ENCODE measurements at places on chromosomes 13 and 19.

- DNase-seq: no peak
Observed at GRCh38 chr13:49459580-49459979, 15.5 kb downstream of the SETDB2 start.

DNA sequence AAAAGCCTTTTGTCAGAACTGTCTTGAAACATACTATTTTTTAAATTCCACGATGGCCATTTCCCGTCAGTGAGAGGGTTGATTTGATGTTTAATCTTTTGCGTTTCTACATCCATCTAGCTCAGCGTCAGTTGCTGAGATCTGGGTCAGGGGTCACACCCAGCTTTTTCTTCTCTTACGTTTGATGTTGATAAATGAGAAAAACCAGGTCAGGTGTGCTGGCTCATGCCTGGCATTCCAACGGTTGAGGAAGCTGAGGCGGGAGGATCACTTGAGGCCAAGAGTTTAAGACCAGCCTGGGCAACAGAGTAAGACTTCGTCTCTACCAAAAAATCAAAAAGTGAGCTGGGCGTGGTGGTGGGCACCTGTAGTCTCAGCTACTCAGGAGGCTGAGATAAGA, 168.9 kb downstream of the PTPRS start:
- peak; percentile 35 for DNase-seq

DNA sequence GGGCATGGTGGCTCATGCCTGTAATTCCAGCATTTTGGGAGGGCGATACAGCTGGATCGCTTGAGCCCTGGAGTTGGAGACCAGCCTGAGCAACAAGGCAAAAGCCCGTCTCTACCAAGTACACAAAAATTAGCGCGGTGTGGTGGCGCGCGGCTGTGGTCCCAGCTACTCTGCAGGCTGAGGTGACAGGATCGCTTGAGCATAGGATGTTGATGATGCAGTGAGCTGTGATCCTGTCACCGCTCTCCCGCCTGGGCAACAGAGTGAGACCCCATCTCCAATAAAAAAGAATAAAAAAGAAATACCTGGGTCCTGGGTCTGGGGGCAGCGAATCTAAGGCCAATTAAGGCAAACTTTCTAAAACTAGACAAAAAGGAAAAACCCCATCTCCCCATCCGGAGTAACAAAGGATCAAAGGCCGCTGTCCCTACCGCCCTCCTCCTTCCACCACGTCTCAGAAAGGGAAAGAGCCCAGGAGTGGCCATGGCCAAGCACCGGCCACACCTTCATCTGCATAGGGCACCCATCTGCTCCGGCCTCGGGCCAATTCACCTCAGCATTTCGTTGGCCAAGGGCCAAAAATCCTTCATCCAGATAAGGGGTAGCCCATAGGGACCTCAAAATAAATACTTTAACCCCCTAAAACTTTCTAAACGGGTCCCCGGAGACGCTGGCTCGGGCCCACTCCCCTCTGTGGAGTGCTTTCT, 851 bp downstream of the ZNF320 start:
- peak; percentile 30 for DNase-seq

GRCh38 chr13:46554951-46555350, 2.0 kb downstream of the LRCH1 start:
- no peak for DNase-seq

DNA sequence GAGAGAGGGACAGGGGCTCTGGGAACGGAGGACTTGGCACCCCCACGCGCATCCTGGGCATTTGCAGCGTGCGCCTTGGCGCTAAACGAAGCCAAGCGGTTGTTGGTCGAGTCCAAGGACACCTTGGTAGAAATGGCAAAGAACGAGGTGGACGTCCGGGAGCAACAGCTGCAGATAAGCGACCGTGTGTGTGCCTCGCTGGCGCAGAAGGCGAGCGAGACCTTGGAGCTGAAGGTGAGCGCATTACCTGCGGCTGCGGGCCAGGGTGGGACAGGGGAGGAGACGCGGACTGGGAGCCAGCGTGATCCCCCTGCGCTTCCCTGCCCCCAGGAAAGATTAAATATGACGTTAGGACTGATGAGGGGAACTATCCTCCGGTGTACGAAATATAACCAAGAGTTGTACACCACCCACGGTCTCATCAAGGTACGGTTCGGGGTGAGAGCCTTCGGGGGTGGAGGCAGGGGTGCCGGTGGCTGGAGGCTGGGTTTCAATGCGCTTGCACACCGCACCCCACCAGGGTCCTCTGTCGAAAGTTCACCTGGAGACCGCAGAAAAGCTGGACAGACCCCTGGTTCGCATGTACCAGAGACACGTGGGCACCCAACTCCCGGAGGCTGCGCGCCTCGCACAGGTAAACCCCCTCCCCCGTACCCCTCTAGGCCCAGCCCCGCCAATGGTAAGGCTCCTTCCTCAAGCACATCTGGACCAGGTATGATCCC, 27.8 kb upstream of the CASP14 start:
- no peak for DNase-seq

- DNase-seq: peak; percentile 32
Observed at GRCh38 chr13:36362251-36362650, 16.1 kb upstream of the SPART start.

- no peak for DNase-seq
Observed at GRCh38 chr13:50631041-50631440, 212.5 kb downstream of the DLEU7 start.

DNA sequence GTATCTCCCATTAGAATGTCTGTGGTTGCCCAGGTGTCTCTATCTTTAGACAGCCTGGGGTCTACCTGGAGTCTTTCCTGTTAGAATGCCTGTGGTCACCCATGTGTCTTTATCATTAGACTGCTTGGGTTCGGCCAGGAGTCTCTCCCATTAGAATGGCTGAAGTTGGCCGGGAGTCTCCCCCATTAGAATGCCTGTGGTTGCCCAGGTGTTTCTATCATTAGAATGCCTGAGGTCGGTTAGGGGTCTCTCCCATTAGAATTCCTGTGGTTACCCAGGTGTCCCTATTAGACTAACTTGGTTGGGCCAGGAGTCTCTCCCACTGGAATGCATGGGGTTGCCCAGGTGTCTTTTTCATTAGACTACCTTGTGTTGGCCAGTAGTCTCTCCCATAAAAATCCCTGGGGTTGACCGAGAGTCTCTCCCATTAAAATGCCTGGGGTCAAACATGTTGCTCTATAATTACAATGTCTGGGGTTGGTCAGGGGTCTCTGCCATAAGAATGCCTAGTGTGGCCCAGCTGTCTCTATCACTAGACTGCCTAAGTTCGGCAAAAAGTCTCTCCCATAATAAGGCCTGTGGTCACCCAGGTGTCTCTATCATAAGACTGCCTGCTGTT, 1448.7 kb downstream of the UQCRFS1 start:
- DNase-seq: no peak

- DNase-seq: peak; percentile 83
Observed at GRCh38 chr19:51986309-51987291, at the start of gene ZNF350. ZNF350 (minus strand) TSS chr19:51986840; CDS start chr19:51974360, 12,480 bp downstream.

- DNase-seq: peak; percentile 62
Observed at GRCh38 chr13:31038834-31039552, 106.5 kb downstream of the TEX26 start.

DNA sequence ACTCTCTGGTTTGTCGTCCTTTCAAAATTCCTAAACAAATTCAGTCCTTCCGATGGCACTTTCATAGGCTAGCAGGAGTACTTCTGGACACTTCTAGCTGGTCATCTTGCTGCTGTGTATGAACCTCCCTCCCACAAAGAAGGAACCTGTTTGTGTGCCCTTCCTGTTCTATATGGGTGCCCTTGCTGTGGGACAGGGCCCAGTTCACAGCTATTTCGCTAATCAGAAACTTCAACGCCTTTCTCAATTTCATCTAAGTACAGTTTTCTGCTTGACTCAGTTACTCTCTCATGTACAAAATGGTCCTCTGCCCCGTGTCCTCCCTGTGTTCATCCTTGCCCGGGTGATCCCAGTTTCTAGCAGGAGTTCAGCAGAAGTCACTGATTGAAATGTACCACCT, 96.1 kb downstream of the STARD13 start:
- DNase-seq: no peak

- no peak for DNase-seq
Observed at GRCh38 chr13:33303855-33304597, 18.5 kb upstream of the STARD13 start.

DNA sequence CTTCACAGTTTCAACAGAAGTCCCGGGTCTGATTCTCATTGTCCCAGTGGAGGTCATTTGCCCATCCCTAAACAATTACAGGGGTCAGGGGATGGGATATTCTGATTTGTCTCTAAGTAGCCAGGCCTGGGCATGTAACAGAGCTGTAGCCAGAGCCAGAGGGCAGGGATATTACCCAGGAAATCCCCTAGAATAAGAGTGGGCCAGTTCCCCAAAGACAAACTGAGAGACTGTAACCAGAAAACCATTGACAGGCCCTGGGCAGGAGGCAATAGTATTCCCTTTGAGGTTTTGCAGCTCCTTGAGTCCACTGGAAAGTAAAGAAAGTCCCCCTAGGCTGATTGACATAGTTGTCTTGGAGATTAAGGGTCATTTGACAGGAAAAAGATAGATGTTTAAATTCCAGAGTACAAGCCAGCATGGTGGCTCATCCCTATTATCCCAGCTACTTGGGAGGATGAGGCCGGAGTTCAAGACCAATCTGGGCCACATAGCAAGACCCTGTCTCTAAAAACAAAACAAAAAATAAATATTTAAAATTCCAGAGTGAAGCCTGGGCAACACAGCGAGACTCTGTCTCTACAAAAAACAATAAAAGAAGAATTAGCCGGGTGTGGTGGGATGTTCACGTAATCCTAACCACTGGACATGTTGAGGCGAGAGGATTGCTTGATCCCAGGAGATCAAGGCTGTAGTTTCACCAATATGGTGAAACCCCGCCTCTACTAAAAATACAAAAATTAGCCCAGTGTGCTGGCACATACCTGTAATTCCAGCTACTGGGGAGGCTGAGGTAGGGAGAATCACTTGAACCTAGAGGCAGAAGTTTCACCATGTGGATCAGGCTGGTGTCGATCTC, 1.9 kb upstream of the SDHAF1 start:
- DNase-seq: no peak

- no peak for DNase-seq
Observed at GRCh38 chr19:34485831-34486230, 4.3 kb downstream of the WTIP start.

DNA sequence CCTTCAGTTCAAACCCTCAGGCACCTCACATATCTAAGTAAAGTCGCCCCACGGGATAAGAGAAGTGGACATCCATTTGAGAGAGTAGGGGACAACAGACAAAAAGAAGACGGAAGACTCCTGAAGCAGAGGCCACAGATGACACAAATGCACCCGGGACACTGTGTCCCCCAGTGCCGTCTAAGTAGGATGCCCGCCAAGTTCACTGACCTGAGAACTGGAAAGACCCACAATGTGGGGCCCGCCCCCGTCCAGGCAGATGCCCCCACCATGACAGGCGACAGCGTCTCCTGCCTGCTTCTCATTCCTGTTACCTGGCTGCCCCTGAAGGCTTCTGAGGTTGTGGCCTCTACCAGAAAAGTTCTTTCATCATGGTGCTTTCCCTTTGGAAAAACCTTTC, 16.9 kb downstream of the ANKRD27 start:
- no peak for DNase-seq

- DNase-seq: peak; percentile 9
Observed at GRCh38 chr13:101144808-101145419, 271.4 kb downstream of the NALCN start.

- no peak for DNase-seq
Observed at GRCh38 chr19:16875584-16876555, 12.9 kb upstream of the F2RL3 start.

- no peak for DNase-seq
Observed at GRCh38 chr13:39985071-39985470, 329.6 kb downstream of the COG6 start.

Data from urothelium cell line (cell line).